Stimulated activated CD4-positive, alpha-beta T cell treated with anti-CD3 and anti-CD28 coated beads, Interleukin-4, amount 100 ng/mL, for 1 hour (primary cell): ENCODE measurements at places on chromosomes 1 and 21.

GRCh38 chr1:218693599-218693998 is 348.5 kb downstream of the TGFB2 start:
- DNase-seq, result no peak

DNA sequence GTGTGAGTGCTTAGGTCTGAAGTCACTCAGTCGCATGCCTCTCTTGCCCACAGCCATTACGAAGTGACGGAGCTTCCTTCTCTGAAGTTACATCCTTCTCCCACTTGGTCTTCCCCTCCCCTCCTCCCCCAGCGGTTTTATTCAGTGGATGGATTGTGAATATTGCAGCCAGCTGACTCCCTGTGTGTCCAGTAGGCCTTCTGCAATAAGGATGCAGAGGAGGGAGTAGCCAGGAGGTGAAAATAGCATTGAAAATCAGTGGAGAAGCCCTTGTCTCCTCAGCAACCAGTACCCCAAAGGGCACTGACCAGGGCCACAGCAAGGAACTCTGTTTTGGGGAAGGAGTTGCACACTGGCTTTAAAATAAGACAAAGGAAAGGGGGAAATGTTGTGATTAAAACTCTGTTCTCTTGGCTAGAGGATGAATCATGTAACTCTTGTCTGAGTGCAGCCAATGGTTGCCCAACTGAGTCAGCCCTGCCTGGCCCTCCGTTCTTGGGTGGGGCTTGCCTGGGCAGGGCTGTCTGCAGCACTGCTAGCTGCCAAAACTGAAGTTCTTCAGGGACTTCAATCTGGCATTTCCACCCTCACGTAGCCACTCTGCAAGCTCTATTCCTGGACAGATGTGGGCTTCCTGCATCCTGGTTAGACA is 4.3 kb downstream of the S100A10 start:
- peak; percentile 41 for DNase-seq

GRCh38 chr1:150813028-150813707 is 5.1 kb upstream of the CTSK start:
- DNase-seq, result peak; percentile 1

GRCh38 chr1:215022204-215022603 is 60.3 kb upstream of the KCNK2 start:
- no peak for DNase-seq

DNA sequence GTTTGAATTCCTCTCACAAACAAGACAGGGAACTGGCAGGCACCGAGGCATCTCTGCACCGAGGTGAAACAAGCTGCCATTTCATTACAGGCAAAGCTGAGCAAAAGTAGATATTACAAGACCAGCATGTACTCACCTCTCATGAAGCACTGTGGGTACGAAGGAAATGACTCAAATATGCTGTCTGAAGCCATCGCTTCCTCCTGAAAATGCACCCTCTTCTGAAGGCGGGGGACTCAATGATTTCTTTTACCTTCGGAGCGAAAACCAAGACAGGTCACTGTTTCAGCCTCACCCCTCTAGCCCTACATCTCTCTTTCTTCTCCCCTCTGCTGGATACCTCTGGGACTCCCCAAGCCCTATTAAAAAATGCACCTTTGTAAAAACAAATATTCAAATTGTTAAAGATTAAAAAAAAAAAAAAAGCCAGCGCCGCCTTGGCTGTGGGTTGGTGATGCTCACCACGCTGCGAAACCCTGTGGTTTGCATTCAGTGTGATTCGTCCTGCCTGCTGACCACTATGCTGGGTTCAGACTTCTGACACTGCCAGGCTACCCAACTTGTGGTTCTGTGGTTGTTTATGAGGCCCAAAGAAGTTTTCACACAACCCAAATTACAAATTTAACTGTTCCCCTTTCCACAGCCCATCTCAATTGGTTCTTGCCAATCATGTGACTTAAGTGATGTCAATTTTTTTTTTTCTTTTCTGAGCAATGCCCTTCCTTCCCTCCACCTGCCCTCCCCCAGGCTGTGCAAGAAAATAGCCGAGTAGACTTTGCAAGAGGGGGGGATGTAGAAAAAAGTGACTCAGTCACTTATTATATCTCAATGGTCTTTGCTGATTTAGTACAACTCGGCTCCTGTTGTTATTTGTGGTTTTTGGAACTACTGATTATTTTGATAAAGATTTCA is at the start of gene RUNX1:
Gene RUNX1, minus strand, starts transcription at position 597 of the 912 bp plus-strand sequence.
- peak; percentile 59 for DNase-seq

DNA sequence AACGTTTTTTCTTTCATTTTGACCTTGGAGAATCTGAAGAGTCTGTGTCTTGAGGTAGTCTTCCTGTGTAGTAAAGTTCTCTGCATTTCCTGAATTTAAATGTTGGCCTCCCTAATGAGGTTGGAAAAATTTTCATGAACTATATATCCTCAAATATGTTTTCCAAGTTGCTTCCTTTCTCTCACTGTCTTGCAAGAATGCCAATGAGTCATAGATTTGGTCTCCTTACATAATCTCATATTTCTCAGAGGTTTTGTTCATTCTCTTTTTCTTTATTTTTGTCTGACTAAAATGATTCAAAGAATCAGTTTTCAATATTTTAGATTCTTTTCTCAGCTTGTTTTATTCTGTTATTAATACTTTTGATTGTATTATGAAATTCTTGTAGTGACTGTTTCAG is 87.6 kb downstream of the DRAM2 start:
- DNase-seq, result no peak

DNA sequence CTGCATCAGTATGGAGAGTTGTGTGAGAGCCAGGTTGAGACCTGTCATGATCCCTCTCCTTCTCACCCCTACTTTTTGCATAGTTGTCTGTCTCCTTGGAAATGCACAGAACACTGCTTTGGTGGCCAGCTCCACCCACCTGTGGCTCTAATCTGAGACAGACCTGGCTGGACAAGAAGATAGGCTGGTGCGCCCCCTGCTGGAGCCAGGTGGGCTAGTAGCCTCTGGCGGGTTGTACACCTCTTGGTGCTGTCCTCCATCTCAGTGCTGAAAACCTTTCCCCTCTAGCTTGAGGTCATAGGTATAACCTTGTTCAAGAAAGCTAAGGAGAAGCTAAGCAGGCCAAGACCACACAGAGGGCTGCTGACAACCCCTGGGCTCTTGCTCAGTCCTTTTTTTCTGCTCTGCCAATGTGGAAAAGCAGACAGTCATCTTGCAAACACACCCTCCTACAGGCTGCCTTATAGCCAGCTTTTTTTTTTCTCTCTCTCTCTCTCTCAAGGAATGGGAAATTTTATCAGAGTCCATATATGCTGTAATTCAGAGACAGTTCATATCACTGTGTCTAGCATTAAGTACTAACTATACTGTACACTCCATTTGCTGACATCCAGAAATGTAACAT is 58.8 kb upstream of the SPATA6 start:
- DNase-seq, result peak; percentile 18
